Right renal pelvis (tissue), 4 donors: ENCODE measurements at places on chromosomes 3 and 15.

DNA sequence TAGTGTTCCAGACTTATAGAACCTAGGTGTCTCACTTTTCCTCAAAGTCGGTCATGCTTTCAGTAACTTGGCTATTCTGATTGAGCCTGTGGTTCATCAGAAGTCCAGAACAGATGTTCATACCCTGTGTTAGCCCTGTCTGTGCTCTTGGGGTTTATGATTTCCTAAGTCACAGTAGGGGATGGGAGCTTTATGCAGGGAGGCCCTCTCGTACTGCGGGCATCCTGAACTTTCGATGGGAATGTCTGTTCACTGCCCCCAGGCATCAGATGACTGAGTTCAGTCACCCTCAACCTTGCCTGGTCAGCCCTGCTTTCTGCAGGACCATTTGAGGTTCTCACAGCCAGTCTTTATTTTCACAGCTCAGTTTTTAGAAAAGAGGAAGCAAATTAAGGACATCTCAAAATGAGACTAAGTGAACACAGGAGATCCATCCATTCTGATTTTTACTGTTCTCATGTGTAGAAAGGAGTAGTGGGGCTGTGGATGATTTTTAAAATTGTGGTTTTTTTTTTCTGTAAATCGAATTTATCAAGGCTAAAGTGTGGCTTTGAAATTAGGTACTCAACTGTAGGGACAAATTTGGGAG lies 71.3 kb downstream of the CMTM8 start:
- no peak for DNase-seq

GRCh38 chr15:46091860-46092450 lies 457.1 kb downstream of the SQOR start:
- DNase-seq: no peak

- no peak for DNase-seq
Observed at GRCh38 chr3:69370901-69371301, 15.0 kb downstream of the FRMD4B start.

GRCh38 chr3:177286034-177286433 lies 88.8 kb upstream of the TBL1XR1 start:
- no peak for DNase-seq

DNA sequence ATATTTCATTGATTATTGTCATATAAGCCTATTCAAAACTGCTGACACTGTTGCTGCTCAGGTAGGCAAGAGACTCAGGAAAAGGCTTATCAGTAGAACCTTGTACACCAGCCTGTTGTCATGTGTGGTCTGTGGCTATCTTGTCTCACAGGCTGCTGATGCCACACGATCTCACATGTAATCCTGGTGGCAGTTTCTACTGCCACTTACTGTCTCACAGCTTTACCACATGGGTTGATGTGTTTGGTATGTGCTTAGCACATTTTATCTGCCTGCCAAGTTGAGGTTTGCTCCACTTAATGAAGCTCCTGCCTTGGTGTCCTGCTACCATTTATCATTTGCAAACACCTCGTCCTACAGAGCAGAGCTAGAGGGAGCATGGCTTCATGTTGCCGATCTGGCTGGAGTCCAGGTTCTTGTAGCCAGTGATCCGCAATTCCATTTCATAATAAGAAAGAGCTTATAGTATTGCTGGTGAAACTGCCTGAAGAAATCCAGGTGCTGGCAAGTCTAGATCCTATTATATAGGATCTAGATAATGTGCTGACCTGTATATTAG lies 637.9 kb downstream of the NLGN1 start:
- DNase-seq: no peak

DNA sequence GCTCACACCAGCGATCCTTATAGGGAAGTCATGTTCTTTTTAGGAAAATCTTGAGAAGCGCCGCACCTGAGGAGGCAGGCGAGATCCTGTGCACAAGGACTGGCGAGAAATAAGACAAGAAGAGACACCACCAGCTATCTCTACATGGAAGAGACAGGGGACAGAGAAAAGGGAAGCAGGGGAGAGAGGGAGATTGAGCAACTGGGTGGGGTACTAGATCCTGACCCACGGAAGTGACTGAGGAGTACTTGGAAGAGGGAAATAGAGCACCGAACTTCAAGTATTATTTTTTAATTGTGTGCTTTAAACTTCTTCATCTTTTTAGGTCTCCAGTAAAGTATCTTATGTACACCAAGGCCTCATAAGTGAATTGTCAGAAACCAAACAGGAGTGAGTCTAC lies 742.0 kb upstream of the LMCD1 start:
- no peak for DNase-seq

- DNase-seq: no peak
Observed at GRCh38 chr3:43148033-43148432, 42.2 kb upstream of the POMGNT2 start.

- DNase-seq: no peak
Observed at GRCh38 chr3:33581666-33582065, 136.4 kb downstream of the CLASP2 start.

- no peak for DNase-seq
Observed at GRCh38 chr15:78104566-78105475, 12.5 kb downstream of the SH2D7 start.

DNA sequence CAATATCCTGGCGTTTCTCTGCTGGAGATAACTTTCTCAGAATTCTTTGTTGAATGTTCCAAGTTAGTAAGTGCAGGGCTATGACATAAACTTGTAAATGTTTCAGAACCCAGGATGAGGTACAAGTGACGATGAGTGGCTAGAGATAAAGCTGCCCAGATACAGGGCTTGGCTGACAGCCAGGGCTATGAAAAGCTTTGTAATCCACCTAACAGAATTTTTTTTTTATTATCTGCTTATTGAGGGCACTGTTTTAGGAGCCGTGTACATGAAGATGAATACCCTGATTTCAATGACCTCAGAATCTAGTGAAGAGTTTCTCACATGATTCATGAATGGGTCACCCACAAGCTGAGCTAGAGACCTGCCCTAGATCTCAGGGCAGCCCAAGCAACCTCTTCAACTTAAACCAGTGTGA lies 431.4 kb downstream of the DIPK2A start:
- no peak for DNase-seq

DNA sequence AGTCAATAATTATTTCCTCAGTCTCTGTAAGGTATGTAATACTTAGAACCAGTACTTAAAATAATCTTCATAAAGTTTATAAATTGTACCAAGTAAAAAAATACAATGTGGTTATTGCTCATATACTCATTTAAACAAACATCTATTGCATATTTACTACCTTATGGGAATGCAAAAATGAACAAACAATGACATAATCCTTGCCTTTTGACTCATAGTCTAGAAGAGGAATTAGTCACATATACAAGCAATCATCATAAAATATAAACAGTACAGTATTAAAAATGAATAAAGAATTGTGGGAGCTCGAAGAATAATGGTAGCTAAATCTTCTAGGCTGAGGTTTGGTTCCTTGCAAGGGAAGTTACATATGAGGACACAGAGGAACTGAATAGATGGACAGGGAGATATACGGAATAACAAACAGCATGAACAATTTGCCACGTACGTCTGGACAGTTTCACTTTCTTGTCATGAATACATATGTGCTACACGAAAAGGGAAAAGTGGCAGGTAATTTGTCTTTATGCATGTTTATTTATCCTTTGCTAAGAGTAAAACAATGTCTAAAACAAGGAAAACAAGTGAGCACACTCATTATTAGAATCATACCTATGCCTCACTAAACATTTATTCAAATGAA lies 17.2 kb downstream of the IMPG2 start:
- DNase-seq: no peak

DNA sequence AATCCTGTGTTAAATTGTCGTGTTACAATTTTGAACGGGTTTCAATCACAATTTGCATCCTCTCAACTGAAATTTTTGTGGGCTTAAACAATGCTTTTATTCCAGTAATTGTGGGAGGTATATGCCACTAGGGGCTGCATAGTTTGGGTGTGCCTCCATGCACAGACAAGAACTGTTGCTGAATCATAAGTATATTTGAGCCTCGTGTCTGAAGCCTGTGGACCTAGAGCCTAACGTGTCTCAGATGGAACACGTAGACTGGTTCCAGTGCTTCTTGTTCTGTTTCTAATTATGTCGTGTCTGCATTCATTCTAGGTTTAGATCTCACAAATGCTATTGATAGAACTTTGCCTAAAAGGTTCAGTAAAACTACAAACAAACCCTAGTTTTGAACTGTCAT lies 363.4 kb downstream of the RBMS3 start:
- DNase-seq: no peak

GRCh38 chr15:74201710-74202420 lies 722 bp downstream of the STRA6 start:
- no peak for DNase-seq

DNA sequence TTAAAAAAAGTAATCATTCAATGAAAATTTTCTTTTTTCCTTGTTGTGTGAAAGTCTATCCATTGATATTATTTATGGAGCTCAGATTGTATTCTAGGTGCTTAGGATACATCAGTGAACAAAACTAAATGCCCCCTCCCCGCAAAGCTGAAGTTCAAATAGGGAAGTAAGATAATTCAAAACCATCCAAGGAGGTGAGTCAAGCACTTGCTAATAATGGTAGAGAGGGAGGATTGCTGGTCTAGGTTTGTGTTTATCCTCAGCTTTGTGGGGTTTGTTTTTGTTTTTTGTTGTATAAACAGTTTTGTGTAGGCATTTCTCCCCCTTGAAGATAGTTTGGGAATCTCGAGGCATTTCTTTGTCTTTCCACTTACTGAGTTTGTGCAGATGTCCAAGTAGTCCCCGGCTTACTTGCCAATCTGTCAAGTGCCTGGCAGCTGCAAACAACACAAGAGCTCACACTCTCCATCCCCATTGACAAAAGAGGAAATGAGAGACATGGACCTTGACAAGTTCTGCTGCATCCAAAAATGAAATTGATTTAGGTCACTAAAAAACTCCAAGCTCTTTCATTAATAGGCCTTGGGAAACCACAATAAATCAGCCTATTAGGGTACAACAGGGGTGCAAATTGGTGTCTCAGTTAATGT lies 575.8 kb upstream of the TBL1XR1 start:
- no peak for DNase-seq

DNA sequence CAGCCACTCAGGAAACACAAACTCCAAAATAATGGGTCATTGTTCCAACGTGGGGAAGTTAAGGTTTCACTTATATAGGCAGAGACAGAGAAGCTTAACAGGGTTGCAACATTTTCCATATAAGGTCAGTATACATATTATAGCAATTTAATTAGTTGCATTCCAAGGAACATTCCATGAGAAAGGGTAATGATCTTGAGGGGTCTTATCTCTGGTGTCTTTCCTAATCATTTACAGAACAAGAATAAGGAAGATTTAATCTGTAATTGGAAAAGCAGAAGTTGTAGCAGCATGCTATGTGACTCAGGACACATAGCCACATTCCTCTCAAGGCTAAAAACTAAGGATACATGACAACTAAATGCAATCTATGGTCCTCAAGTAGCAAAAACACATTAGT lies 4.9 kb downstream of the MNS1 start:
- DNase-seq: no peak

GRCh38 chr3:38528457-38528856 lies 32.3 kb downstream of the EXOG start:
- no peak for DNase-seq

GRCh38 chr15:78915341-78916087 lies 29.3 kb downstream of the CTSH start:
- DNase-seq: no peak

GRCh38 chr3:16534640-16535262 lies 21.3 kb upstream of the RFTN1 start:
- no peak for DNase-seq

DNA sequence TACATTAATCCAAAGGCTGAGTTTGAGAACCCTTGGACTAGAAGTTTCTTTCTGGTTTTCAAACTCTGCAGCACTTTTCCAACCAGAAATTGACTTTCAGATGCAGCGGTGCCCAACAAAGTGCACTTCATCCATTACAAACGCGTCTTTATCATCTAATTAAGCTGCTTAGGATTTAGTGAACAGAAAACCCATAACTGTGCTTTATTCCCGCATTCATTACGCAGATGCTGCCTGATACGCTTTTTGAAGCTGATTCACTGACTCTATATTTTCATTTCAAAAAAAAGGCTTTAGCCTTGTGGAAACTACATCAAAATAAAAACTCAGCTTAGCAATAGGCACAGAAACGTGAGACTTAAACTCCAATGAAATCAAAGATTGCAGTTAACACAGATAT lies 69.8 kb upstream of the CTXND1 start:
- DNase-seq: no peak
